Myometrial cell (primary cell): ENCODE measurements at places on chromosomes 7 and 10. TPM values are rescaled to one million over a fixed set of nuclear protein-coding genes. Genes with fewer than 3 reads are reported as not detected.

The SLC39A12 gene
- not detected in 2 replicates for total RNA-seq

The BAIAP2L1 gene
- 0.71 and 1.2 TPM in 2 replicates for total RNA-seq

The CYP26A1 gene
- 0.18 TPM in 1 of 2 replicates, not detected in the other for total RNA-seq

The ACTL6B gene
- total RNA-seq, result not detected in 2 replicates

The PTN gene
- 15.3 and 19.1 TPM in 2 replicates for total RNA-seq

The CAPZA2 gene
- total RNA-seq, result 76.7 and 103 TPM in 2 replicates

The KAZALD1 gene
- total RNA-seq, result 9.4 and 9.8 TPM in 2 replicates
